GM12892 (cell line): ENCODE measurements at places on chromosomes 13 and 19.

DNA sequence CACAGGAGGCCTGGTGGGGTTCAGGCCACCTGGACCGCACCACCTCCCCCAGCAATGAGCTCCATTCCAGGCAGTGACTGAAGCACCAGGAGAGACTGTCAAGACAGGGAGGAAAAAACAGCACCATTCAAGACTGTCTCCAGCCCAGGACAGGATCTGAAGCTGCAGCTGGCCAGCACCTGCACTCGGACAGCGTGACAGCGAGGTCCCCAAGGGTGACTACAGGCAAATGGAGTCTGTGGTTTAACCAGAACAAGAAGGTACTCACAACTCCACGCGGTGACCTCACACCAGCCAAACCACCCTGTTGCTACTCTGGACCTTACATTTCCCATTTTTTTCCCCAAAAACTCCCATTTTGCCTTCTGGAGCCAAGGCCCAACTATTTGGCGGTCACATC lies 9.8 kb downstream of the MED26 start:
- DNase-seq: no peak

GRCh38 chr19:2035590-2035991 lies 15.5 kb downstream of the MKNK2 start:
- DNase-seq: no peak

DNA sequence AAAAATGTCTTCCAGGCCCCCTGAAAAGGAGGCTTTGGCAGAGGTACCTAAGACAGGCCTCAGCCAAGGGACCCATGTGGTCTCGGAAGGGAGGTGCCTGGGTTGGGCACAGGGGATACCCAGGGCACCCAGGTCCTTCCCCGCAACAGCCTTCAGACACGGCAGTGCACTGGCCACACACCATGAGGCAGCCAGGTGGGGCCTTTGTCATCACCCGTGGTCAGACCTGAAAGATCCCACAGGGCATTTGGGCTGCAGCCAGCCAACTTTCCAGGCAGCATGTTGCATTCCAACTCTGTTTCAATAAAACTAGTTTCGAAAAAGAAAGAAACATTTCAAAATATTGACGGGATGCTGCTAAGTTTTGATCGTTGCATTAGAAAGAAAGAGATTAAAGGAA lies 4.7 kb upstream of the TUBGCP3 start:
- DNase-seq: no peak

DNA sequence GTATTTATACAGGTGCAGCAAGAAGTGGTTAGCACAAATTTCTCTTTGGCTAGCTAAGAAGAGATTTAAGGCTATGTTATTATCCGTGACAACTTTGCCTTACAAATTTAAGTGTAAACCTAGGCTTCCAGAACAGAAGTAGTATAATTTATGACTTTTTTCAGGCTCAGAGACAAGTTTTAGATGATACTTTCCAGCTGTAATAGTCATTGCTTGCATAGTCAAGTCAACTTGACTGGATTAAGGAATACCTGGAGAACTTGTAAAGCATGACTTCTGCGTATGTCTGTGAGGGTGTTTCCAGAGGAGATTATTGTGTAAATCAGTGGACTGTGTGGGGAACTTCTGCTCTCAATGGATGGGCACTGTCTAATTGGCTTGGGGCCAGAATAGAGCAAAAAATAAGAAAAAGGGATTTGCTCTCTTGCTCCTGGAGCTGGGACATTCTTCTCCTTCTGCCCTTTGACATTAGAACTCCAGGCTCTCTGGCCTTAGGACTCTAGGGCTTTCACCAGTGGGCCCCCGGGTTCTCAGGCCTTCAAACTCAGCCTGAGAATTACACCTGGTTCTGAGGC lies 33.0 kb downstream of the CYSLTR2 start:
- no peak for DNase-seq

DNA sequence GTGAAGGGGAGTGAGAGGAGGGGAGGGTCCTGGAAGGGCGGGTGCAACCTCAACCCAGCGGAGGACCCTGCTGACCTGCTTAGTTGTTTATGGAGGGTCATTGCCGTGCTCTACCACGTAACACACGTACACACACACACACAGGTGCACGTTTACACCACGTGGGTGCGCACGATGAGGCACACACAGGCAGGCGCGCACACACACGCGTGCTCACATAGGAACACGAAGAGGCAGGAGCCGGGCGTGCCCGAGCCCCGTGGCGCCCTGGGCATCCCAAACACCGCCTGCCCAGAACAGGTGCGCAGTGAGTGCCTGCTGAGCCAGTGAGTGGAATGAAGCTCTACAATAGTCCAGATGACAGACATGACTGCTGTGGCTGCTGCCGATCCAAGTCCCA lies 11.2 kb upstream of the MADCAM1 start:
- DNase-seq: no peak

GRCh38 chr13:113029487-113030258 lies 60.7 kb downstream of the MCF2L start:
- DNase-seq: no peak

DNA sequence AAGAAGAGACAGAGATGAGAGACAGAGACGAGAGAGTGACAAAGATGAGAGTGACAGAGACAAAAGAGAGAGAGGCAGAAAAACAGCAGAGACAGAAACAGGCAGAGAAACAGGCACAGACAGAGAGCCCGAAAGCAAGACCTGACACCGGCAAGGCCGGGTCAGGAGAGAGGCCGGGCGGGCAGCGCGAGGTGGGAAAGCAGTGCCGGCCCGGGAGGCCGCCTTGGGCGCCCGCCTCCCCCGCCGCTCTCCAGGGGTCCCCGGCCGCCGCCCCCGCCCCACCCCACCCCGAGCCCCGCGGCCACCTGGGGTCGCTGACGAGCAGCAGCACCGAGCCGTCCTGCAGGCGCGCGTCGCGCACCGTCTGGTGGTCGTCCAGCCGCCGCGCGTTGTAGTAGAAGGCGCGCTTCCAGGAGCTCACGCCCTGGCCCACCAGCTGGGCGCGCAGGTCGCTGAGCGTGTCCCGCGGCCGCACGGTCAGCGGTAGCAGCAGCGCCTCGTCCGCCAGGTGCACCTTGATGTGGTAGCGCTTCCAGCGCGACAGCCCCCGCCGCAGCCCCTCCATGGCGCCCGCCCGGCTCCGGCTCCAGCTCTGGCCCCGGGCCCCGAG lies at the start of gene TINCR:
Gene TINCR, minus strand, starts transcription at position 594 of the 610 bp plus-strand sequence.
- no peak for DNase-seq

DNA sequence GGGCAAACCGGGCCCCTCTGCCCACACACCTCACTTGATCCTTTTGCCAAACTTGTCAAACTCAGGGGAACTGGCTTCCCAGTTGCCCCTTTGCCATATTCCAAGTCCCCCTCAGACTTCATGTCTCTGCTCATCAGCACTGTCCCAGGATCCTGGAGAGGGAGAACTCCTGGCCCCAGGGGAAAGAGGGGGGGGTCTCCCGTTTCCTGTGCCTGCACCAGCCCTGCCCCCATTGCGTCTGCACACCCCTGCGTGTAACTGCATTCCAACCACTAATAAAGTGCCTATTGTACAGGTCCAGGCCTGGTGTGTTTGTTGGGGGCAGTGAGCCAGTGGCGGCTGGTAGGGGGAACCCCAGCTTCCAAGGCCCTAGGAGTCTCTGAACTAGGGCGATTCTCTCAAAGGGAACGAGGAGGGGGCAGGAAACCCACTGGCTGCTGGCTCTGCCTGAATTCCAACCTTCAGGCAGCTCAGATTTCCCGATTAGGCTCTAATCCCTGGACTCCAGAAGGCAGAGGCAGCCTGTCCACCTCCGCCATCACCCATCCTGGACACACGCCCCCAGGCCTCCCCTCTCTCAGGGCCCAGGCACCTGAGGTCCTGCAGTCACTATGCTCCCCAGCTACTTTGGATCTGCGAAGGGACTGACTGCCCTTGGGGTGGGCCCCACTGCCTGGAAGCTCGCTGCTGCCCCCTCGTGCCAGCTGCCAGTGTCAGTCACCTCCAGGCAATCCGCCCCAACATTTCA lies 9.7 kb upstream of the ILF3 start:
- DNase-seq: peak; percentile 92

- no peak for DNase-seq
Measured at GRCh38 chr13:105665284-105665683, 870.2 kb downstream of the EFNB2 start.

- no peak for DNase-seq
Measured at GRCh38 chr13:40456397-40456953, 210.0 kb downstream of the FOXO1 start.

GRCh38 chr13:77599351-77599750 lies 63.8 kb downstream of the SCEL start:
- no peak for DNase-seq

- DNase-seq: no peak
Measured at GRCh38 chr13:113585896-113586295, 1.3 kb downstream of the TFDP1 start.

DNA sequence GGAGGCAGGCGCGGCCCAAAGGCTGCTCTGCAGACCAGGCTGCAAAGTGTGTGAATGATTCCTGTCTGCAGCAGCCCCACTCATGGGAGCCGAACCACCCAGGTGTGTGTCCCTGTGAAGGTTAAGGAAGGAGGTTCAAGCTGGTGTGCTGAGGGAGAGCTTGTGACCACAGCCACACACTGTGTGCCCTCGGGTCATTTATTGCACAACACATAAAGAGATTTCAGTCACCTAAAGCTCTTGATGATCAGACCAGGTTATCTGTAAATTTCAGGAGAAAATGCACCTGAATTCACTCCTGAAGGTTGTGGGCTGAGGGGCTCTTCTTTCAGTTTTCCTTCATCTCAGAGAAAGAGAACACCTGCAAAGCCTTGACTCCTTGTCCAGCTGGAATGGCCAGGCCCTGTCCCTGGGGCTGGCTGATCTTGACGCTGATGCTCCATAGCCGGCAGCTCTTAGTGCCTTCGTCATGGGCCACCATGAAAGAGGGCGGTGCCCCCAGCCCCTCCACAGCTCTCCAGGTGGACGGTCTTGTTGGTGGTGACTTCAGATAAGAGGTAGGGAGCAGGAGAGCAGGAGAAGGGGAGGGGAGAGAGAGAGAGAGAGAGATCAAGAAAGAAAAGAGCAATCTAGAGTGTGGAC lies 110.8 kb upstream of the C1QTNF9B start:
- DNase-seq: no peak

DNA sequence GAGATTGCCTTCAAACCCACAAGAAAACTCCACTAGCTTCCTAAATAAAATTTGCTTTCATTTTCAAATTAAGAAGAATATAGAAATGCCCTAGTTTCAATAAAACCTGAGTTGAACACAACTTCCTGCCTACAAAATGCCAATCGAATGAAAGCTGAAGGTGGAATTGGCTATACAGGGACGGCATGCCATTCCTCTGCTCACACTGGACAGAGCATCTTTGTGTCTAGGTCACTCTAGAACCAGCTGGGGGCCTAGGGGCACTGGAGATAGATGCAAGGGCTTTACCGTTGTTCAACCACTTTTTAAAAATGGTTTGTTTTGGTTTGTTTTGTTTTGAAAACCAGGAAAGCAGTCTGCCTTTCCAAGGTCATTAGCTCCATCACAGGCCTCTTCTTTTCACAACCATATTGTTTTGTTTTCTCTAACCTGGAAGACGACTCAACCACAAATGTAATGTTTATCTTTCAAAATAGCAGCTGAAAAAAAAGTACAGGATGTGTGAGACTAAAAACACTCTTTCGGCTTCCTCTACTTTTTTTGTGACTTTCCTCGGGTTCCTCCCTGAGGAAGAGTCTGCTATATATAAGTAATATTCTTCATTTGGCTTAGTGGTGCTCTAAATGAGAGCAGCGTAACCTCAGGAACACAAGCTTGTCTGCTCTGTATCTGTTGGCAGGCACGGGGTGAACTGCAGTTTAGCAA lies 11.9 kb upstream of the ITM2B start:
- no peak for DNase-seq

DNA sequence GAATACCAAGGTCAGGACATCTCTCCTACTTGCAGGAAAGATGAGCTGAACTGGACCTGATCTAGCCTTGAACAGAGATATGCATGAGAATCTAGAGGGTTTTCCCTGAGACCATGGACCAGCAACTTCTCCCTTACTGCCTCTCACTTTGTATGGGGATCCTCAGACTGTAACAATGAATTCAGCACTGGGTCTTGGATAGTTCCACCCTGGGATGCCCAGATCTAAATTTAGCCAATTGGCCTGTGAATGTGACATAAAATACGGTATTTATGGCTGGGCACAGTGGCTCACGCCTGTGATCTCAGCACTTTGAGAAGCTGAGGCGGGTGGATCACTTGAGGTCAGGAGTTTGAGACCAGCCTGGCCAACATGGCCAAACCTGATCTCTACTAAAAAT lies 15.3 kb upstream of the LILRA2 start:
- DNase-seq: no peak

DNA sequence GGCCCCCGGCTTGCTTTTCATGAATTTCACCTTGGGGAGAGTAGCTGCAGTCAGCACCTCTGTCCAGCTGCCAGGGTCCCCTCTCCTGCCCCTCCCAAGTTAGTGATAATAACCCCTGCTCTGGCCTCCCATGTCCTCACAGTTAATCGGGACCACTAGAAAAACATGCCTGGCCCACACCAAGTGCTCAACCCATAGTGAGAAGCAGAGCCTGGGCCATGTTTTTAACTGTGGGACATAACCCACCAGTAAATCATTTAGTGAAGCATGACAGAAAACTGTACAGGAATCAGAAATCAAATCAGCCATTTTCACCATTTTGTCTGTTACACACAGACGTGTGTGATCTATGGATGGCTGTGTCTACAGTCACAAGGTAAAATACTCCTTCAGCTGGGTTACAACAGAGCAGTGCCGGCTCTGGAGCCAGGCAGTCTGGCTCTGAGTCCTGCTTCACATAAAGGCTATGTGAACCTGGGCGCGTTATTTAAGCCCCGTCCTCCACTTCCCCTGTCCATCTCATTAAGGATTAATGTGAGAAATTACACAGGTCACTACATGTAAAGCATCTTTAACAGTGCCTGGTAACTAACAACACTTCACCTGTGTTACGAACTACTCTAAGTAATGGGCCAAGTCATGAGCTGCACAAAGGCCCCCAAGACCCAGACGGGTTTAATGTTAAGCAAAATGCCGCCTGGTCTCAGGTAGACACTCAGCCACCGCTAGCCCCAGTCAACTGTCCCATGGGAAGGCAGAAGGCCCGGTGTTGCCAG lies 7.6 kb upstream of the ECH1 start:
- no peak for DNase-seq

GRCh38 chr19:12800923-12801465 lies 606 bp downstream of the PRDX2 start:
- DNase-seq: no peak

- no peak for DNase-seq
Measured at GRCh38 chr13:37163641-37164265, 58.3 kb upstream of the CSNK1A1L start.

DNA sequence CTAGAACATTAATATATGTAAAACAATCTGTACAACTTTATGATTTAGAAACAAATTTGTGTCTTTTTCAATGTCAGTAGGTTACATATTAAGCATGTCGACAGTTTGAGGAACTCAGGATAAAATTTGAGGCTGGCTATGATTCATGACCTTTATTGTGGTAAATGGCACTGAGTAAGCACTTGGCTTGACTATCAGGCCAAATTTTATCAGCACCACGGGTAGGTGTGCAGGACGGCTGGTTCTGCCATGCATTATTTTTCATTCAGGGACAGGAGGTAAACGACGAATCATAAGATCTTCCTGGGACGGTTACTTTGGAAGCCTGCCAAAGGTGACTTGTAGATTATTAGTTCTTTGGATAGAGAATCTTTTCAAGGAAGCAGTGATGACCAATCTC lies 19.9 kb upstream of the CYP4F8 start:
- DNase-seq: no peak
